Right atrium auricular region (tissue), 2 donors: ENCODE measurements at places on chromosomes 12 and 14. TPM values are rescaled to one million over a fixed set of nuclear protein-coding genes. Genes with fewer than 3 reads are reported as not detected.

The CCDC77 gene
- 3.2 TPM for total RNA-seq

The KRT77 gene
- not detected for total RNA-seq

DNA sequence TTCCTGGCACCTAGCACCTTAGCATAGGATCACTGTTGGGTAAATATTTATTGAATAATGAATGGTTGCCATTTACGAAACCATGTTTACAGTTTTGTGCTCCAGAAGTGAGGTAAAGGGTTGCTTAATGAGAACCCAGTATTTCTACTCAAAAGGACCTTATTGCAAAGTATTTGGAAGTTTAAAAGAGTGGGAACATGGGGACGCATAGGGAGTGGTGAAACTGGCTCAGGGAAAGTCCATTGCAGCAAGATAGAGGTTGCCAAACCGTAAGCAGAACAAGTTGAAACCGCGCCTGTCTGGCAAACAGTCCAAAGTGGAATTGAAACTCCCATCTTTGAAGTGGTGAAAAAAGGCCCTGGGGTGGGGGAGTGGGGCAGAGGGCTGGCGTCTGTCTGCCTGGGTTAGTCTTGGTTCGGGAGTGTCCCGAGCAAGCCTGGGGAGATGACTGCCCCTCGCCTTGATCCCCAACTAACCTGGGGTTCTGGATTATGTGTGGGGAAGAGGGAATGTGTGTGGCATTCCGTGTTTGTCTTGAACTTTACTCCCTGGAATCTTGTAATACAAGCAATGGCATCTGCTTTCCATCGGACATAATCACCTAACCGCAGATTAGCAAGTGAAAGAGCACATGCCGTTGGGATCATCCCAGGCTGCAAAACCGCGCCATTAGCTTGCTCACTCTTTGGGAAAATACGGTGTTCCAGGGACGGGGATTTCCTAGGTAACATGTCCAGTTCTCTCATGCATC, 7.2 kb downstream of the ALDH2 start:
- no peak overlapping the region for H3K4me3 ChIP-seq
- no peaks in the 10 kb centered on the region for H3K27me3 ChIP-seq
- peak; percentile 91 for DNase-seq
- no peaks in the 10 kb centered on the region for H3K36me3 ChIP-seq

GRCh38 chr12:57603815-57604453, 690 bp upstream of the DTX3 start:
- DNase-seq = no peak
- peak overlapping the region; percentile 98 for H3K27ac ChIP-seq
- H3K4me3 ChIP-seq = peak overlapping the region; percentile 78
- peaks cover 30% of the 10 kb centered on the region for H3K36me3 ChIP-seq
- peaks cover 24% of the 10 kb centered on the region for H3K4me1 ChIP-seq
- H3K27me3 ChIP-seq = no peaks in the 10 kb centered on the region

- H3K27ac ChIP-seq = peak within 1 kb of the TSS; percentile 95
- DNase-seq = no peak
- no peaks in the 10 kb centered on the region for H3K27me3 ChIP-seq
These were observed at the start of gene UNC119B for GRCh38 chr12:120710031-120710804. UNC119B (plus strand) TSS chr12:120710458; CDS start chr12:120710475, 17 bp downstream.

GRCh38 chr14:102589761-102590290, 2.6 kb upstream of the RCOR1 start:
- H3K36me3 ChIP-seq = no peaks in the 10 kb centered on the region
- H3K27me3 ChIP-seq = no peaks in the 10 kb centered on the region
- no peak overlapping the region for H3K4me3 ChIP-seq
- H3K27ac ChIP-seq = no peak overlapping the region
- no peak for DNase-seq

The OR11H6 gene
- total RNA-seq = not detected

The SLC38A4 gene
- 2.0 TPM for total RNA-seq

The FAM90A1 gene
- not detected for total RNA-seq
